ENCODE measurements at places on chromosomes 12 and 14.

- DNase-seq = no peak
These were observed 49.4 kb downstream of the SLC15A5 start for GRCh38 chr12:16228067-16228466.

DNA sequence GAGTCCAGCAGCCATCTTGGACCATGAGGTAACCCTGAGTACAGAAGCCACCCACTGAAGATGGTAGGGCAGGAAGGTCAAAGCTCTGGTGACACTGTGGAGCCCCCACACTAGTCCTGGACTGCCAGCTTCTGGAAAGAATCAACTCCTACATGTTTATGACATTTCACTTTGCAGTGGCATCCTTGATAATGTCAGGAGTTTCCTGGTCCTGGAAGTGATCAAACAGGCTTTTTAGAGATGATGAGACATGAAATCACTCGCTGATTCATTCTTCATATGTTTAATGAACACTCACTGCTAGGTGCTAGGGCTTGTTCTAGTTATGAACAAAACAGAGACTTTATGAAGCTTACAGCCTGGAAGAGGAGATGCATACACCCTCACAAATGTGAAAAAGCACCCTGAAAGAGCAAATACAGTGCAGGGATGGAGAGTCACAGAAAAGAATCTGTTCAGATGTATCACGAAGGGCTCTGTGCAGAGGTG, 15.8 kb upstream of the HNF1A start:
- DNase-seq = peak; percentile 71

DNA sequence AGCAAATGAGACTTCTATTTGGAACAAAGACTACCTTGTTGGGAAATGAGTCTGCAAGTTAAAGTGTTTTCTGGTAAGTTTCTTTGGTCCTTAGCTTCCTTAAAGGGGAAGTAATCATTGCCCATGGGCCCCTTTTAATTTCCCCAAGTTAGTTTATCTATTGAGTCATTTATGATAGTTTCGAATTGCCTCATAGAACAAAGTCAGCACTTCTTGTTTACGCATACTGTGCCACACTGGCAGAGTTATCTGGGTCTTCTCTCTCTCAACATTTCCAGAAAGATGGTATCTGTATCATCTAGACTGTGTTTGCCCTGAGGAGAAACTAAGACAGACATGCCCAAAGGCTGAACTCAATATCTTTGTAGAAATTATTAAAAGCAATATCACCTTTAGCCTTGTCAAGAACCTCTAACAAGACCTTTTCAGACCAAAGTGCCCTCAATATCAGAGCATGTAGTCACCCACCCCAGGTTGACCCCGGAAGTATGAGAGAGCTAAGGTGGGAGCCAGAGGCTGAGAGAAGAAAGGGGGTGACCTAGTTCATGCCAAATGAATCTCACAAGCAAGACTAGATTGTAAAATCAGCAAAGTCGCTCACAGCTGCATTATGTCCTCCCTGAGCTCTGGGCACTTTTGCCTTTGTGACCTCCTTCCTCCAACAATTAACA, 40.0 kb downstream of the GPR65 start:
- peak; percentile 87 for DNase-seq

DNA sequence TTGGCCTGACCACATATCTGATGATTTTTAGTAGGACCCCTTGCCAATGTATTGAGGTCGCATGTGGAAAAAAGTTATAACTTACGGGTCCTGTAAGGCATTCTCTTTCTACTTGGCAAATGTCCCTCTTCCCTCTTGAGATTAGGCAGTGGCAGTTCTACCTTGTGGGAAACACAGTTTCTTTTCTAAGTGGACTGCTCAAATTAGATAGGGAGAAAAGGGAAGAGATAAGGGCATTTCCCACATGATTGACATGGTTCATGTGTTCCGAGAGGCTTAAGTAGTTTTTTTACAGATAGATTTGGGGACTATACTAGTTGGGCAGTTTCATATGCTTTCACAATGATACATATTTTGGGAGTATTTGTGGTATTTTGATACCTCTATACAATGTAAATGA, 154.7 kb downstream of the FBXL14 start:
- no peak for DNase-seq

GRCh38 chr14:30295980-30296379, 263.0 kb upstream of the G2E3 start:
- DNase-seq = no peak

DNA sequence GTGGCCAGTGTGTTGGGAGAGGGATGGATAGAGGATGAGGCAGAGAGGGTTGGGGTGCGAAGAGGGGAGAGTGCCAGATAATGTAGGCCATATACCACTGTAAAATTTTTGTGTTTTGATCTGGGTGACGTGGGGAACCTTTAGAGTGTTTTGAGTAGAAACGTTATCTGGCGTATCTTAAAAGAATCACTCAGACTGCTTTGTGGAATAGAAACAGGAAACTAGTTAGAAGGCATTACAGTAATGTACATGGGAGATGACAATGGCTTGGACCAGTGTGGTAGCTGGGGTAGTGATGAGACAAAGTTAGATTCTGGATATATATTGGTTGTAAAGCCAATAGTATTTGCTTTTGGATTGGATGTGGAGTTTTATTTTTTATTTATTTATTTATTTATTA, 20.6 kb downstream of the ATF1 start:
- DNase-seq = no peak

- no peak for DNase-seq
These were observed at the start of gene GPR135 for GRCh38 chr14:59465316-59466135. Gene GPR135 (minus strand): TSS chr14:59465380. CDS start chr14:59465226, 154 bp downstream.

- DNase-seq = no peak
These were observed 254.8 kb upstream of the FKBP4 start for GRCh38 chr12:2539938-2540337.
